Stimulated activated CD4-positive, alpha-beta T cell treated with anti-CD3 and anti-CD28 coated beads, Interleukin-2, amount 100 ng/mL, for 24 hours (primary cell): ENCODE measurements at places on chromosomes 5 and 9.
A peak's percentile ranks its signal among the peaks of the same experiment; 100 is the strongest.

DNA sequence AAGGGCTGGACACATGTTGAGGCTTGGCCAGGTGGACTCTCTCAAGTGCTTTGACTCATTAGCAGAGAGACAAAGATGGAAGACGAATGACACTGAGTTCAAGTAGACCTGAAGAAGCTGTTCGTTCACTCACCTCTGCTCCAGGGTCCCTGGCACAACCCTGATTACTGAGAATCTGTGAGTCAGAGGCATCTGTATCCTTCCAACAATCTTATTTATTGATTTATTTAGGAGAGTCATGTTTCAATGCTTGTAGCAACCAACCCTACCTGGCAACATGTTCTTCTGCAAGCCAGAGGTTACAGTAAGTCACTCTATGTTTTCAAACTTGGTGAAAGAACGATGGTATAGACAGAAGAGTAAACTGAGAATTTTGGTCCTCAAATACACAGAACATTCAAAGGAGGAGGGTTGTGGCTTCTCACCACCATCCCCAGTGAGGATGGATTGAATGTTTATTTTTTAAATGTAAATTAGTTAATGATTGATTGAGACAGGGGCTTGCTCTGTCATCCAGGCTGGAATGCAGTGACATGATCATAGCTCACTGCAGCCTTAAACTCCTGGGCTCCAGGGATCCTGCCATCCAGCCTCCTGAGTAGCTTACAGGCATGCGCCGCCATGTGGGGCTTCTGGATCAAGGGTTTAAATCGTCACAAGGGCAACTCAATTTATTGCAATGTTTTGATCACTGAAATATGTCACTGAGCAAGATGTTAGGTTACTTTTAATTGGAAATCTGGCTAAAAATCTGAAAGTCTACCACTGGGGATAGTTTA is 55.7 kb upstream of the CARTPT start:
- DNase-seq, result no peak

- no peak for DNase-seq
Measured at GRCh38 chr5:54722846-54723433, 205.4 kb downstream of the SNX18 start.

GRCh38 chr5:144710637-144711036 is 540.0 kb downstream of the KCTD16 start:
- no peak for DNase-seq

- DNase-seq, result no peak
Measured at GRCh38 chr5:125053179-125053578, 306.7 kb upstream of the ZNF608 start.

DNA sequence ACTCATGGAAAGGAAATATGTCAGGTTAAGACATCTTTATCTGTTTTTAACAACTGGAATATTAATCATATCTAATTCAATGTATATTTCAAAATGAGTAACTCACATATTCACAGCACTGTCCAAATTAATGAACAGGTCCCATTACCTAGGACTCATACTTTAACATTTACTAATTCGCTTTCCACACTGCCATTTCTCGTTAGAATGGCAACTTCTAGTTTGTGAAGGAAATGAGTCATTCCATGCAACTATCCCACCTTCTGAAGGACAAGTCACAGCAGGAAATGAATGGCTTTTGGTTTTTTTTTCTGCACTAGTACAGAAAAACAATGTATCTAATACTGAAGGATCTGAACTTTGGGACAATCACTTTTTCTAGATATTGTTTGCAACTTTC is 24.6 kb upstream of the IFNK start:
- DNase-seq, result no peak

DNA sequence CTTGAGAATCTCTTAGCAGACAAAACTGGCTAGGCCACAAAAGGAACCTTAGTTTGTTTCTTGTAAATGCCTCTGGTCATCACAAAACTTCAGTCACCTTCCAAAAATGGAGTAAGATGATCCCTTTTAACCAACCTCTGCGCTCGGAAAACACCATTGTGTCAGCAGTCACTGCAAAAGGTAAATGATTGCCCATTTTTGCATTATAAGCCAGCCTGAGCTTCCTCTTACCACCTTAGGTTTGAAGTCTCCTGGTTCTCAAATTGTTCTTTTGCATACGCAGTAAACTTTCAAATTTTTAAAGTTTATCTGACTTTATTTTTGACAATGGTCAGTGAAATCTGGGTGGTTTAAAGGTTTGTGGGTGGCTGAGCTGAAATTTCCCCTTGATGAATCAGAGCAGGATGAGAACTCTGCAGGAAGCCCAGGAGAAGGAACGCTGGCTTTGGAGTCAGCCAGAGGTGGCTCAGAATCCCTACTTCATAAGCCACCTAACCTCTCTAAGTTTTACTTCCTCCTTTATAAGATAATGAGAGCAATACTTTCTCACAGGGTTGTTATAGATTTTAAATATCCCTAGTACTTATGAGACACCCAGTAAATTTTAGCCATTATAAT is 131.4 kb downstream of the MED10 start:
- DNase-seq, result no peak

GRCh38 chr9:35660966-35661415 is 2.9 kb downstream of the CCDC107 start:
- no peak for DNase-seq

- peak; percentile 3 for DNase-seq
Measured at GRCh38 chr5:116572350-116573278, 2.0 kb downstream of the SEMA6A start.

GRCh38 chr9:33177086-33177485 is 9.9 kb upstream of the B4GALT1 start:
- no peak for DNase-seq

GRCh38 chr5:172943906-172944305 is 15.3 kb upstream of the RPL26L1 start:
- no peak for DNase-seq

GRCh38 chr9:73141282-73141681 is 10.4 kb upstream of the ANXA1 start:
- no peak for DNase-seq

DNA sequence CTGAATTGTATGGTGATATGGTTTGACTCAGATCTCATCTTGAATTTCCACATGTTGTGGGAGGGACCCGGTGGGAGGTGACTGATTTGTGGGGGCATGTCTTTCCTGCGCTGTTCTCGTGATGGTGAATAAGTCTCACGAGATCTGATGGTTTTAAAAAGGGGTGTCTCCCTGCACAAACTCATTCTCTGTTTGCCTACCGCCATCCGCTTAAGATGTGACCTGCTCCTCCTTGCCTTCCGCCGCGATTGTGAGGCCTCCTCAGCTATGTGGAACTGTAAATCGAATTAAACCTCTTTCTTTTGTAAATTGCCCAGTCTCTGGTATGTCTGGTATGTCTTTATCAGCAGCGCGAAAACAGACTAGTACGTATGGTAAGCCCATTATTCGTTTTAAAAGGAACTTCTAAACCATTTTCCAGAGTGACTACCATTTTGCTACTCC is 48.7 kb downstream of the SLC36A1 start:
- no peak for DNase-seq

DNA sequence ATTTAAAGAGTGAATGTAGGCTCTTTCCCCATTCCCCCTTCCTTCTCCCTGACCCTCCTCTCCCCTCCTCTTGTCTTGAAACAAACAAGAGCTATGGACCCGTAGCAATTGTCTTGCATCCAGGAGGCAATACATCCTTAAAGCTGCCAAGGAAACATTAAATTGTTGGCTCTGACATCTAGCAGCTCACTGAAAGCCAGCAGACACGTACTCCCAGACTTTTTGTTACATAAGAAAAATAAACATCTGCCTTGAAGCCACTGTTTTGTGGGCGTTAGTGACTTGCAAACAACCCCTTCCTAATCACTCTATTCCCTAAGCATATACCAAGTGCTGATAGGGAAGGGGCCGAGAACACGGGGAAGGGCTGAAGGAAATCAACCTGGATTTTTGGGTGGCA is 8.6 kb downstream of the SLC45A2 start:
- no peak for DNase-seq

DNA sequence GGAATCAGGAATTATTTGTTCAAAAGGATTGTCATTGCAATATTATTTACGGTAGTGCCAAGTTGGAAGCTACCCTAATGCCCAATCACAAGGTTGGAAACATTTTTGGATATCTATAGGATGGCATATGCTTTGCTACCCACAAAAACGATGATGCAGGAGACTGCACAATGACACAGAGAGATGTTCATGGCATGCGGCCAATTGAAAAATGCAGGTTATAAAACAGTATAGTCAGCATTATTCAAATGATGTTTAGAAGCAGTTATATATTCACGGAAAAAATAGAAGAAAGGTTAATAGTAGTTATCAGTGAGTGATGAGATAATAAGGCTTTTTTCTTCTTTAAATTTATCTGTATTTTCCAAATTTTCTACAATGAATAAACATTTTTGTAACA is 5.9 kb upstream of the ACSL6 start:
- no peak for DNase-seq

DNA sequence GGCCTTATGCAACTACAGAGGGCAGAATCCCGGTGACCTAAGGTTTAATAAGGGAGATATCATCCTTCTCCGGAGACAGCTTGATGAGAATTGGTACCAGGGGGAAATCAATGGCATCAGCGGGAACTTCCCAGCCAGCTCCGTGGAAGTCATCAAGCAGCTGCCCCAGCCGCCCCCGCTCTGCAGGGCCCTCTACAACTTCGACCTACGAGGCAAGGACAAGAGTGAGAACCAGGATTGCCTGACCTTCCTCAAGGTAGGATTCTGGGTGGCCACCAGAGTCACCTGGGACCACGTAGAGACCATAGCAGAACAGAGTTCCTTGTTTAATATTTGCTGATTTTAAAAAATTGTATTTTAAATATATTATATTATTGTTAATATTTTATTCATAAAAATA is 63.7 kb downstream of the SH3RF2 start:
- no peak for DNase-seq

GRCh38 chr5:132100672-132101261 is 27.2 kb downstream of the CSF2 start:
- peak; percentile 58 for DNase-seq

DNA sequence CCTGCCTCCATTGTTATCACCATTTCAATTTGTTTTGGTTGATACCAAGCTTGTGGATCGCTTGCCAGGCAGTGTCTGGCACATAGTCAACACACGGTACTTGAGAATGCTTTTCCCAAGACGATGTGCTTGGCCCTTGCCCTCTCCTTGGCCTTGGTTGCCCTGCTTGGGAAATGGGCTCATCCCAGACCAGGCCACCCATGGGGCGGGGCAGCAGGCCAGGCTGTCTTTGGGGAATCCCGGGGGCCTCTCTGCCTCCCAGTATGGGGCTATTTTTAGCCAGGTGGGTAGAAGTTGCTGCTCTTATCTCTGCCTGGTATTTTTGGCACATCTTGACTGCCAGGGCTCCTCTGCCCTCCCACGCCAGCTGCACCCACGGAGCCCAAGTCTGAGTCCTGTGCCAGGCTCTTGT is 49.9 kb downstream of the LMX1B start:
- no peak for DNase-seq

DNA sequence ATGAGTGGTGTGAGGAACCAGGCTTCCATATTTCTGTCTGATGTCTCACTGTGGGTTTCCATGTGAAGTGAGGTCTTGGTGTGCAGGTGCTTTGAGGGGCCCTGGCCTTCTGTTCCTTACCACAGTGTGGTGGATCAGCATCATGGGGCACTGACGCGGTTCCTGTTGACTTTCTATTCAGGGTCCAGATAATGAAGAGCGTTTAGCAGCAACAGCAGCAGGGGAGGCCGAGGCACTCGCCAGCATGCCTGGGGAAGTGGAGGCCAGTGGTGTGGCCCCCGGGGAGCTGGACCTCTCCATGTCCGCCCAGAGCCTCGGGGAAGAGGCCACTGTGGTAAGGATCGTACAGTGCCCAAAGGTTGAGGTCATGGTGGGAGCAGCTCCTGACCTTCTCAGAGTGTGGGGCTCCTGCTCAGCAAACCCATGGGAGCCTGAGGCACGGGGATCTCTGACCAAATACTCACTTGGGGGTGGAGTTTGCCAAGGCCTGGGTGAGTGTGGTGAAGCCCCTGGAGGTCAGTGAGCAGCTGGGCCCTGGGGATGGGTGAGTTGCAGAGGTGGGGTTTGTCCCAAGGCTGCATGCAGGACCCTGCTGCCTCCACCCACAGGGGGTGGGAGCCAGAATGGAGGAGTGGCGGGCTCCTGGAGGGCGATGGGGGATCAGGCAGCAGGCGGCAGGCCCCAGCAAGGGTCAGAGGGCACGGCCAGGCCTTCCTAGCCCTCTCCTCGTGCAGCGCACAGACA is 61.2 kb downstream of the COL15A1 start:
- DNase-seq, result no peak

DNA sequence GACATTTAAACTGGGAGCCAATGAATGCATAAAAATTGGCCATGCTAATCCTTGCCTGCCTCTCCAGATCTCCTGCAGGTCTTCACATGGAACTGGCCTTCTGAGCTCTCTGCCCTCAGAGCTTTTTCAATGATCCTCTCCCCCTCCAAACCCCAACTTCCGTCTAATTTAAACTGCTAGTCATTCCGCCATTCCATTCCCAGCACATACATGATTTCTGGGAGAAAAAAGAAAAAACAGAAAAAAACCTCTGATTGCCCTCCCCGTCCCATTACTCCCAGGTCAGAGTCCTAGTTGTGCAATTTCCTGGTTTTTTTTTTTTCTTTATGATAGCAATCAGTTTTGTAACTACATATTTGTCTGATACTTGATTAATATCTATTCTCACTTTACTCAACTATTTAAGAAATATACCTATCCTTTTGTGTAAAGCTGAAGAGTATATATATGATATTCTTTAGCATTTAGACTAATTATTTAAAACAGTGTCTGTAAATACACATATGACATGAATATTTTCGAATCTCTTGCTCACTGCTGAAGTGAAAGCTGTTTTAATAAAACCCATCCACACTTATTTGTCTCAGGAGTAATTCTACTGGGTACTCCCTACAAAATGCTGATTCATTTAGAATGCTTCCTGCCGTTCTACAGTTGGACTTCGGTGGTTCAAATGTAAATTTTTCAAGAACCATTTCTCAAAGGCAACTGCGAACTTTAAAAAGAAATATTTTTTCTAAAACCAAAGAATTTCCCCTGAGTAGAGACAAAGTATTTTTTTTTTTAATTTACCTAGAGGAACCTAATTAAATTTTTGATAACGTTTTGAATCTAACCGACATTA is 1.6 kb downstream of the HINT1 start:
- DNase-seq, result no peak

DNA sequence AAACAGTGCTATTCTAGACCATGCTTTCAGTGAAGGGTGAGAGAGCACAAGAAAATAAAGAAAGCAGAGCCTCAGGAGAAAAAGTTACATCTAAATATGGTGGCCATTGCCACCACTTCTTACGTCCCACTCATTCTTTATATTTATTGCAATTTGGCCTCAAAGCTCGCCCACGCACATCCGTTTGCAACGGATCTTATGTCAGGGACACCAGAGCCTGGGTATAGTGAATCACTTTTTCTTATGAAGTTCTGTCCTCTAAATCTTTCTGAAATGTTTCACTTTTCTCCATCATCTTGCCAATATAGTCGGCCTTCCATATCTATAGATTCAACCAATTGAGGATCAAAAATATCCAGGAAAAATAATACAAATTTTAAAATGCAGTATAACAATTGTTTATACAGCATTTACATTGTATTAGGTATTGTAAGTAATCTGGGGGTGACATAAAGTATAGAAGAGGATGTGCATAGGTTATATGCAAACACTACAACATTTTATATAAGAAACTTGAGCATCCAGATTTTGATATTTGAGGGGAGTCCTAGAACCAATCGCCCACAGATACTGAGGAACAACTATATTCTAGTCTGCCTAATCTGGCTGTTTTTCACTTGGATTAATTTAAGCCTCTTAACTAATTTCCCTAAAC is 35.2 kb downstream of the GOLPH3 start:
- peak; percentile 79 for DNase-seq
